T47D (cell line): ENCODE measurements at places on chromosomes 11 and 22.

GRCh38 chr11:95134491-95134890 is 44.8 kb downstream of the ENDOD1 start:
- DNase-seq: no peak

GRCh38 chr11:45922425-45923082 is at the start of gene LARGE2:
TSS of gene LARGE2 (plus strand) at chr11:45922656. CDS start at chr11:45922883, 227 bp downstream.
- DNase-seq: peak; percentile 98

GRCh38 chr22:24326266-24326665 is 55.6 kb downstream of the SPECC1L start:
- DNase-seq: no peak

GRCh38 chr22:48397531-48398180 is 1430.0 kb downstream of the BRD1 start:
- DNase-seq: no peak

DNA sequence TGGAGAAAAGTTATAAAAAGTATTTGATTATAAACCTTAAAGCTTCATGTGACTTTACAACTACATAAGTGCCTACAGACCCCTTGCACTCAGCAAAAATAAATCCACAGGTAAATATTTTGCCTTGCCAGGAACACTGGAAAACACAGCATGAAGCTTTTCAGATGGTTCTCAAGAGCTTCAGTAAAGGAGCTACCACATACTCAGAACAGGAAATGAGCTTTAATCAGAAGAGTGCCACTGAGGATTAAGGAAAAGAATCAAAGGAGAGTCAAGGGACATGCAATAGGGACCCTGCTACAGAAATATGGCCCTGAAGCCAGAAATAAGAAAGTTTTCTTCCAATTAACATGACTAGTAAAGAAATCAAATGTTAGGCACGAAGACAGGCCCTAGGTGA is 1.2 kb downstream of the CASP1 start:
- DNase-seq: no peak

DNA sequence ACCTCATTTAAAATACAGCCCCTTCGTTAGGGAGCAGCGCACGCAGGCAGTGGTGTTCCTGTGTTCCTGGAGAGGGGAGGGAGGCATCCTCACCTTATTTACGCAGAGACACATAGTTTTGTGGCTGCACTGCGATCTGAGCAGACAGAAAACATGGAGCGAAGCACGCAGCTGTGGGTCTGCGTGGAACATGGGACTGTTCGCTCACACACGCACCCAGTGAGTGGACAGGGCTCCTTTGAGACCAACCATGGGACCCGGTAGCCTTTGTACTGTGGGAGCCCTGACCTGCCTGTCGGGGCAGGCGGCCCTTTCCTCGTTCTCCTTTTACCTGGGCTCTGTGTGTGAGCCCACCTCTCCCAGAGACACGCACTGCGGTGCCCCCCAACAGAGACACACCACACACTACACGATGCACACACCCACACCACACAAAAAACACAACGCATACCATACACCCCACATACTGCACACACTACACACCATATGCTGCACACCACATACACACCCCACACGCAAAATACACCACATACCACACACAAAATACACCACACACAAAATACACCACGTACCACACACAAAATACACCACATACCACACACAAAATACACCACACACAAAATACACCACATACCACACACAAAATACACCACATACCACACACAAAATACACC is 1245.7 kb downstream of the BRD1 start:
- DNase-seq: peak; percentile 16

DNA sequence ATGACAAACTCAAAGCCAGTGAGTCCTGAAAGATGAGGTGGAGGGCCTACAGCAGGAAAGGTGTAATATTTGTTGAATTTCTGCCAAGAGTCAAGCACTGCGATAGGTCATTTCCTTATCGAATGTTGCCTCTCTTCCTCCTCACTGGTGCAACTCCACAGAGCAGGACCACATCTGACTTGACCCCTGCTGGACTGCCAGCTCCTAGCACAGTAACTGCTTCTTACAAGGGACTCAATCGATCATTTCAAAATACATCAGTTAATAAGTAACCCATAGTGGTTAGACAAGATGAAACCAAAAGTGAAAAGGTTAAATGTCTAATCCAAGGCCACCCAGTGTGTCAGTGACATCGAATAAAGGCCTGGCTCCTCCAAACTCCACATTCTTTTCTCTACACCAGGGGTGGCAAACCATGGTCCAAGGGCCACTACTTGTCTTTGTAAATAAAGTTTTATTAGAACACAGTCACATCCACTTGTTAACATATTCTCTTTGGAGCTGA is 98.5 kb upstream of the CSNK2A3 start:
- no peak for DNase-seq

- no peak for DNase-seq
Observed at GRCh38 chr22:23673826-23674690, 16.8 kb upstream of the RGL4 start.

- DNase-seq: no peak
Observed at GRCh38 chr22:24181996-24182899, 961 bp downstream of the SUSD2 start.

- DNase-seq: no peak
Observed at GRCh38 chr11:6693342-6694228, 10.4 kb upstream of the MRPL17 start.

GRCh38 chr22:41382098-41382578 is 396 bp downstream of the TEF start:
- peak; percentile 34 for DNase-seq
